ENCODE measurements at places on chromosomes 12 and 14. TPM values are rescaled to one million over a fixed set of nuclear protein-coding genes. Genes with fewer than 3 reads are reported as not detected.
A peak's percentile ranks its signal among the peaks of the same experiment; 100 is the strongest.

- no peak overlapping the region for H3K27ac ChIP-seq
- no peaks in the 10 kb centered on the region for H3K4me1 ChIP-seq
- no peaks in the 10 kb centered on the region for H3K27me3 ChIP-seq
- DNase-seq, result no peak
- H3K4me3 ChIP-seq, result no peak overlapping the region
- no peaks in the 10 kb centered on the region for H3K36me3 ChIP-seq
Measured at GRCh38 chr12:42802785-42803189, 213.2 kb upstream of the PRICKLE1 start.

The KIF5A gene
- total RNA-seq, result 3.5 TPM

The PPP1R13B gene
- 44.0 TPM for total RNA-seq

GRCh38 chr12:85920324-85920947 is 46.3 kb downstream of the NTS start:
- no peak for DNase-seq
- H3K4me3 ChIP-seq, result no peak overlapping the region
- H3K27ac ChIP-seq, result no peak overlapping the region
- H3K4me1 ChIP-seq, result no peaks in the 10 kb centered on the region
- no peaks in the 10 kb centered on the region for H3K27me3 ChIP-seq
- no peaks in the 10 kb centered on the region for H3K36me3 ChIP-seq

DNA sequence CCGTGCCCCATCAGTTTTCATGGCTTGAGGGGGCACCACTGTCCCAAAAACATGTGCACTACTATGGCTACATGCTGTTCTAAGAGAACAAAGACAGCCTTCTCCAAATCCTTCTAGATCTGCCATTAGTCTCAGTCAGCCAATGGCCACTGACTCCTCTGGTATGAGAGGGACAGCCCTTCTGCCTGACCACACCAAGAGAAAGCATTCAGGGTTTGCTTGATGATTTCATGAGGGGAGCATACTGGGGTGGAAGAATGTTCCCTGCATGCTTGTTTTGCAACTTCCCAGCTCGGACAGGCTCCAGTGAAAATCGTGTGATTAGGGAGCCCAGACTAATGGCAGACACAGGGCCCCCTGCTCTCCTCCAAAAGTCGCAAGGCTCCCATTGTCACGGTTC is 199.6 kb upstream of the ALG10B start:
- DNase-seq, result no peak
- no peak overlapping the region for H3K4me3 ChIP-seq
- no peaks in the 10 kb centered on the region for H3K36me3 ChIP-seq
- no peak overlapping the region for H3K27ac ChIP-seq

- no peak for DNase-seq
- H3K27ac ChIP-seq, result no peak overlapping the region
- no peak overlapping the region for H3K4me3 ChIP-seq
- H3K4me1 ChIP-seq, result no peaks in the 10 kb centered on the region
- H3K27me3 ChIP-seq, result no peaks in the 10 kb centered on the region
Measured at GRCh38 chr14:67428501-67429031, 16.6 kb upstream of the PLEK2 start.

The COL2A1 gene
- not detected for total RNA-seq

GRCh38 chr12:104187446-104188155 is 28.0 kb upstream of the TXNRD1 start:
- H3K4me3 ChIP-seq, result no peak overlapping the region
- H3K27ac ChIP-seq, result no peak overlapping the region
- H3K27me3 ChIP-seq, result no peaks in the 10 kb centered on the region
- H3K36me3 ChIP-seq, result no peaks in the 10 kb centered on the region
- no peak for DNase-seq
- no peaks in the 10 kb centered on the region for H3K4me1 ChIP-seq

GRCh38 chr12:92566448-92567019 is 136.3 kb upstream of the PLEKHG7 start:
- H3K27ac ChIP-seq, result no peak overlapping the region
- no peaks in the 10 kb centered on the region for H3K27me3 ChIP-seq
- DNase-seq, result no peak
- H3K36me3 ChIP-seq, result no peaks in the 10 kb centered on the region
- H3K4me3 ChIP-seq, result no peak overlapping the region
- peaks cover 2% of the 10 kb centered on the region for H3K4me1 ChIP-seq

GRCh38 chr14:98748966-98749365 is 523.0 kb downstream of the BCL11B start:
- H3K4me1 ChIP-seq, result no peaks in the 10 kb centered on the region
- no peak for DNase-seq
- H3K36me3 ChIP-seq, result no peaks in the 10 kb centered on the region
- H3K27ac ChIP-seq, result no peak overlapping the region
- H3K4me3 ChIP-seq, result no peak overlapping the region

DNA sequence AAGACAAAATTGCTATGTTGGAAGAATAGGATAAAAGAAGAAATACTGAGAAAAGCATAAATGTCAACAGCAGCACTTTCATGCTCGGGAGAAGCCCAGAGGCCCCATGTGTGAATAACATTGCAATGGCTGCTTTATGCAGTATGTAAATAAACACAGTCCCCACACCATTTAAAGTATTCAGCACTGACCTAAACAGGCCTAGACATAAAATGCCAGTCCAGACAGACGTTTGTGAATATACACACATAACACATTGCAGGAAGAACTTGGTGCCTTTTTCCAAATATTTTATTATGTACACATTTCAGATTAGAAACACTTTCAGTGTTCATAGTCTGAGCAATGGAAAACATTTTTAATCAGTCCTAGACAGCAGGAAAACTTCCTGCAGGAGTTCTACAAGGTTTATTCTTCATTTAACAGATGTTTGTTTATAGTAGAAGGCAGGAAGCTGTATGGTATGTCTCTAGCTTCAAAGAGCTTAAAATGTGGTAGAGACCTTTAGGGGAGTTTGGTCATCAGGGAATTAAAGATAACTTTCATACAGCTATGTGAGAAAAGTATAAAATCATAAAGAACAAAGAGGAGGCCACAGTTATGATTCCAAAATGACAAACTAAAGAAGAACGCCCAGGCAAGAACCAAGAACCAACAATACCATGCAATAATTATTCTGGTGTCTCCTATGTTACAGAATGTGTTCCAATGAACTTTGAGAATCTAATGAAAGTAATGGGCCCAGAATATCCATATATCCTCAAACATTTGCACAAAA is 30.6 kb upstream of the SLC38A2 start:
- H3K27ac ChIP-seq, result peak overlapping the region; percentile 82
- no peaks in the 10 kb centered on the region for H3K36me3 ChIP-seq
- H3K4me1 ChIP-seq, result peaks cover 4% of the 10 kb centered on the region
- H3K27me3 ChIP-seq, result no peaks in the 10 kb centered on the region
- H3K4me3 ChIP-seq, result no peak overlapping the region

- H3K27ac ChIP-seq, result no peak overlapping the region
- H3K27me3 ChIP-seq, result no peaks in the 10 kb centered on the region
- no peak for DNase-seq
- no peaks in the 10 kb centered on the region for H3K4me1 ChIP-seq
- no peak overlapping the region for H3K4me3 ChIP-seq
- H3K36me3 ChIP-seq, result no peaks in the 10 kb centered on the region
Measured at GRCh38 chr12:52082669-52082987, 3.1 kb downstream of the SMIM41 start.

The PZP gene
- 0.87 TPM for total RNA-seq

DNA sequence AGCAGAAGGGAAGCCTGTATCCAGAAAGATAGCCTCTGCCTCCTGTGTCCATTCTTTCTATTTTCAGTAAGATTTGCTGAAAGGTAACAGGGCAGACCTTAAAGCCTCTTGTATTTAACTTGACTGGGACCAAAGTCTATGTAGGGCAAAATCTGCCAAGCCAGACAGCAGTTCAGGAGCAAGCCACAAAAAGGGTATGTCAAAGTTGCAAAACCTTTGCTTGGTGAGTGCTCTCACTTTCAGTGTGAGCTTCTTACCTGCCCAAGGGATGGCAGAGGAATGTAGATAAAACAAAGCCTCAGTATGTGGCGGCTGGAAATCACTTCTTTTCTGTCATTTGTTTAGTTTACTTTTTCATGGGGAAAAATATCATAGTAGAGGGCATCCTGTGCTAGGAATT is 63.1 kb downstream of the PLEKHG7 start:
- no peaks in the 10 kb centered on the region for H3K27me3 ChIP-seq
- peaks cover 5% of the 10 kb centered on the region for H3K4me1 ChIP-seq
- H3K27ac ChIP-seq, result no peak overlapping the region
- H3K4me3 ChIP-seq, result no peak overlapping the region

DNA sequence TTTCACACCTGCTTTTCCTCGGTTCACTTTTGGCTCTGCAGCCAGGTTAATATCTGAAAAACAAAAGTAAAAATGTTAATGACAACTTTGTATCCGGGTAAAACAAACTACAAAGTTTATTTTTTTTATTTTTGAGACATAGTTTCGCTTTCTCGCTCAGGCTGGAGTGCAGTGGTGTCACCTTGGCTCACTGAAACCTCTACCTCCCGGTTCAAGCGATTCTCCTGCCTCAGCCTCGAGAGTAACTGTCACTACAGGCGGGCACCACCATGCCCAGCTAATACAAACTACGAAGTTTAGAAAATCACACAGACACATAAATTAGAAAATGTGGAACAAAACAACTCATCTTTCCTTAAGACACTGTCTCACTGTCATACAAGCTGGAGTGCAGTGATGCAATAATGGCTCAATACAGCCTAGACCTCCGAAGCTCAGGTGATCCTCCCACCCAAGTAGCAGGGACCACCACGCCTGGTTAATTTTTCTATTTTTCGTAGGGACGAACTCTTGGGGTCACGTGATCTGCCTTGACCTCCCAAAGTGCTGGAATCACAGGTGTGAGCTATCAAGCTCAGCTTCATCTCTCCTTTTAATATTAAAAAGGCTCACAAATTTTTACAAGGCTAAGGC is 38.1 kb downstream of the HNRNPC start:
- H3K36me3 ChIP-seq, result peaks cover 5% of the 10 kb centered on the region
- H3K27ac ChIP-seq, result no peak overlapping the region
- no peaks in the 10 kb centered on the region for H3K27me3 ChIP-seq

DNA sequence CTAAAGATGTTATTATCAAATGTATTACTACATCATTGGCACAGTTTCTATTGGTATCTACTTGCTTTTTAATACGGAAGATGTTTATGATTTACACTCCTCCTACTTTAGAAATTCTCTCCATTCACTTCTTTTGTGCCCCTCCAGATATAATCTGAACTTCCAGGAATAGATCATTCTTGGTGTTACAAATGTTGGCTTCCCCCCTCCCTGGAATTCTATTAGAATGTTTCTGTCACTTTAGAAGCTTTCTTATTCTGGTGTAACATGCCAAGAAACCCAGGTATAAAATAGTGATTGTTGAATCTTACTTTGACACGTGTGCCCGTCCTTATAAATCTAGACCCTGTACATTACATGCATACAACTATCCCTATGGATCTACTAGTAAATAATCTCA is 1.2 kb upstream of the WDR20 start:
- H3K36me3 ChIP-seq, result no peaks in the 10 kb centered on the region
- no peak overlapping the region for H3K27ac ChIP-seq
- H3K4me3 ChIP-seq, result no peak overlapping the region
- DNase-seq, result no peak

- no peak for DNase-seq
- H3K36me3 ChIP-seq, result no peaks in the 10 kb centered on the region
- no peaks in the 10 kb centered on the region for H3K27me3 ChIP-seq
- no peak overlapping the region for H3K4me3 ChIP-seq
- no peaks in the 10 kb centered on the region for H3K4me1 ChIP-seq
Measured at GRCh38 chr12:15669256-15669948, 119.8 kb downstream of the EPS8 start.

The OR4N2 gene
- total RNA-seq, result not detected

The NTS gene
- not detected for total RNA-seq

DNA sequence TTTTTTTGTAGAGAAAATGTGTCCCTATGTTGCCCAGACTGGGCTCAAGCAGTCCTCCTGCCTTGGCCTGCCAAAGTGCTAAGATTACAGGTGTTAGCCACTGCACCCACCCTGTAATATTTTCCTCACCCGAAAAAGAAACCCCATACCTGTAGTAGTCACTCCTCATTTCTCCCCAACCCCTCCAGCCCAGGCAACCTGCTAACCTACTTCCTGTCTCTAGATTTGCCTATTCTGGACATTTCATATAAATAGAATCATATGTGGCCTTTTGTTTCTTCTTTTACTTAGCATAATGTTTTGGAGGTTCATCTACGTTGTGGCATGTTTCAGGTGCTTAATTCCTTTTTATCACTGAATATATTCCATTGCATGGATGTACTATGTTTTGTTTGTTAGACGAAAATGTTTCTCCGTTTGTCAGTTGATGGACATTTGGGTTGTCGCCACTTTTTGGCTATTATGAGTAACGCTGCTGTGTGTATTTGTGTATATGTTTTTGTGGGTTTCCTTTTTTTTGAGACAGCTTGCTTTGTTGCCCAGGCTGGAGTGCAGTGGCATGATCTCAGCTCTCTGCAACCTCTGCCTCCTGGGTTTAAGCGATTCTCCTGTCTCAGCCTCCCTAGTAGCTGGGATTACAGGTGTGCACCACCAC is 6.2 kb downstream of the ANKRD13A start:
- H3K4me1 ChIP-seq, result peaks cover 2% of the 10 kb centered on the region
- no peaks in the 10 kb centered on the region for H3K36me3 ChIP-seq
- no peak for DNase-seq
- H3K27me3 ChIP-seq, result no peaks in the 10 kb centered on the region
- H3K4me3 ChIP-seq, result no peak overlapping the region
- H3K27ac ChIP-seq, result no peak overlapping the region

The NOS1 gene
- total RNA-seq, result 0.19 TPM

DNA sequence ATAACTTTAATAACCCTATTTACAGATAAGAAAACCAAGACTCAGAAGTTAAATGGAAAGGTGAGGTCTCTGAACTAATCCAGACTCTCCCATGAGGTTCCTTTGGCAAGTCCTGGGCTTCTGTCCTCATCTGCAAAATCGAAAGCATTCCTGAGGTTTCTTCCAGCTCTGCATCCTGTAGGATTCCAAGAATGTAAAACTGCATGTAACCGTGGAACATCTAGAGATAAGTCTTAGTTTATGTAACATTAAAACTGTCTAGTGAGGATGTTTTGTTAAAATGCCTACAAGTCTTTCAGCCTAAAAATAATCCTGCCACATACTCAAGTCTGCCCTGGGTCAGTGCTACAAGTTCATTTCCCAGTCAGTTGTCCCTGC is 7.3 kb upstream of the ITFG2 start:
- H3K4me1 ChIP-seq, result no peaks in the 10 kb centered on the region
- no peak for DNase-seq
- H3K4me3 ChIP-seq, result no peak overlapping the region
- no peak overlapping the region for H3K27ac ChIP-seq

The NPFF gene
- total RNA-seq, result not detected

GRCh38 chr12:63317286-63317846 is 166.4 kb upstream of the AVPR1A start:
- H3K27ac ChIP-seq, result no peak overlapping the region
- H3K4me3 ChIP-seq, result no peak overlapping the region
- DNase-seq, result no peak
- no peaks in the 10 kb centered on the region for H3K27me3 ChIP-seq

DNA sequence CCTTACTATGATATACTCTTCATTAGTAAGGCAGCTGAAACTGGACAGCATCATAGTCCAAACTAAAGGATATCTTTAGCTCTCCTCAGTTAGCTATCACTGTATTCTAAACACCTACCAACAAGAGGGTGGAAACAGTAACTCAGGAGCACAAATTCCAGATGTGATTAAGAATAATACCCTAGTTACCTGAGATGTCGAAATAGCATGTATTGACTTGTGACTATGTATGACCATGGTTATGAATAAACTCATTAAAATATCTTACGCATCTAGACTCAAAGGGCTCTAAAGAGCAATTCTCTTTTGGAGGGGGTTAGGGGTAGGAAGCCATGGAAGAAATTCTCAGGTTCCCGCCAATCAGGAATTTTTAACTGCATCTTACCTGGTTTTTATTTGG is 90.8 kb downstream of the C2CD5 start:
- H3K4me3 ChIP-seq, result no peak overlapping the region
- no peaks in the 10 kb centered on the region for H3K27me3 ChIP-seq
- no peaks in the 10 kb centered on the region for H3K36me3 ChIP-seq

The SAMD4A gene
- total RNA-seq, result 386 TPM

Measured in aorta (tissue), 5 donors.